NCI-H2081 (cell line): ENCODE measurements at places on chromosomes 16 and 17.

- no peak for DNase-seq
Observed at GRCh38 chr16:85568519-85568918, 44.6 kb upstream of the GSE1 start.

- DNase-seq: no peak
Observed at GRCh38 chr16:68378436-68379415, 67.9 kb downstream of the PRMT7 start.

DNA sequence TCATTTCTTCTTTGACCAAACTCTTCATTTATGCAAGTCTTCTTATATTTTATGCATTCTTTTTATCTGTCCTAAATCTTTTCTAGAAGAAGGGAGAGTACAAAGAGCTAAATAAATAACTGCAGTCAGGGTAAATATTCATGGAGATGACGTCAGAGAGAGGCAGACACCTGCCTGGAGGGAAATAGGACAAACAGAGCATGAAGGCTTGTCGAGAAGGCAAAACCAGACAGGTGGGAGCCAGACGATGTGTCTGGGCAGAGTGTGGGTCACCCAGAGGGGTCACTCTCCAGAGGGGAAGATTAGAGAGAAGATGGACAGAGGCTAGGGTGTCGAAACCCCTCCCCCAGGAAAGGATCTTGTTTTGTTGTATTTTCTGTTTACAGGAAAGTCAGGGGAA is 78.3 kb upstream of the RPL38 start:
- DNase-seq: no peak

DNA sequence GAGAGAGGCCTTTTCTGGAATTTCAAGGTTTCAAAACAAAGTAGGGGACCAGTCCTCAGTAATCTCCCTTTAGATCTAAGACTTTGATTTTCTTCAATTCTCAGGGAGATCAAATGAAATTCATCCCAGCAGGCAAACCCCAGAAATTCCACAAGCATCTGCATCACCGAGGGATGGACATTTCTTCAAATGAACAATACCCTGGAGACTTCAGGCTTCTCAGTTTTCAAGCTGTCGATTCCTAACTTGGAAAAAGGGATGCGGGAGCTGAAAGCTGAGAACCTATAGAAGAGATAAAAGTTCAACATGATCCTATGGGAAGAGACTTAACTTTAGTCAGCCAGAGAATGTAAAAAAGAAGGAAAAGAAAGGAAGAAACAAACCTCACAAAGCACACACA is 296.9 kb upstream of the CDH5 start:
- no peak for DNase-seq

GRCh38 chr16:75792771-75793492 is 66.6 kb upstream of the CPHXL start:
- no peak for DNase-seq

DNA sequence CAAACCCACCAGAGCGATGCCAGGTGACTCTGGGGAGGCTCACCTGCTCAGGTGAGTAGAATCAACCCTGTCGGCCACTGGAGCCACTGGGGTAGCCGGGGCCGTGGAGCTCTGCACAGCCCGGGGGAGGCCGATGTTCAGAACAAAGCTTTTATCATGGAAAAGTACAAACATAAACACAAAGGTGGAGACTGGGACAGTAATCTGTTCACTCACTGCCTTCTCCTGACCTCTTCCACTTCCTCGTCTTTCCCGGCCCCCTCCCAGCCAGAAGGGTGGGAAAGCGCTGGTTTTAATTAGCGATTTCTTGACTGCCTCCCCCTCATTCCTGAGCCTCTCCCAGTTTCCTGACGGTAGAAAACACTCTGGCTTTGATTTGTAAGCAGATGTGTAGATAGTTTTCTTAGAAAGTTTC is 9.8 kb upstream of the TEX19 start:
- DNase-seq: no peak

- DNase-seq: no peak
Observed at GRCh38 chr17:31825961-31826691, 32.9 kb downstream of the COPRS start.

GRCh38 chr16:19690196-19690595 is 27.8 kb downstream of the KNOP1 start:
- no peak for DNase-seq

DNA sequence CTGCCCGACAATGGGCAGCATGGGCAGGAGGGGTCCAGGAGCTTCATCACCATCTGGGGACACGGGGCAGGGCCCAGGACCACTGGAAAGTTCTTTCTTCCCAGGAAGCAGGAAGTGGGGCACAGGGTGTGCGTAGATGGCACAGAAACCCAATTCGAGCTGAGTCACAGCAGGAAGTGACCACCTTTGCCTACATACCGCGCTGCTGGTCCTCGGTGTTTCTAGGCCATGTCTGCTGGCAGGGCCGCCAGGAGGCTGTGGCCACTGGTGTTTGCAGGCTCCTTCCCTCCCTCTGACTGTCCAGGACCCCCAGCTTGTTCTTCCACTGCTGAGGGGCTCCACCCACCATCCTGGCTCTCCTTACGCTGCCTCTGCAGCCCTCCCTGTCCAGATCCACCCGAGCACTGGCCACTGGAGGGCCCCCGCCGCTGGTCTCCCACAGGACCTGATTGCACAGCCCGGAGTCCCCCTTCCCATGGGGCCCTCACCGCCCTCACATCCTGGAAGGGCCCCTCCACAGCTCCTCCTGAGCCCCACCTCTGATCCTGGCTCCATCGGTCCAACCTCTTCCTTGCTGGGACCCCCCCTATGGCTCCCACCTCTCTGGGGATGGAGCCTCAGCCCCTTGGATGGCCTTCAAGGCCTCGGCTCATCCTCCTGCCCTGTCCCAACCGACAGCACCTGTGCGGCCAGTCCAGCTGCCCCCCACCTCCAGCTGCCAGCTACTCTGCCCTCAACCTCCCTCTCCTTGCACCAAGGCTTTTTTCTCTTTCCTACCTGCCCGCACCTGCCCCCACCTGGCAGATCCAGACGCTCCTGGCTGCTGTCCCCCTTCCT is 14.5 kb upstream of the RASD1 start:
- no peak for DNase-seq

GRCh38 chr16:72848028-72848400 is 199.9 kb downstream of the ZFHX3 start:
- peak; percentile 21 for DNase-seq

GRCh38 chr17:42849451-42850181 is 1.4 kb upstream of the AOC3 start:
- DNase-seq: no peak

DNA sequence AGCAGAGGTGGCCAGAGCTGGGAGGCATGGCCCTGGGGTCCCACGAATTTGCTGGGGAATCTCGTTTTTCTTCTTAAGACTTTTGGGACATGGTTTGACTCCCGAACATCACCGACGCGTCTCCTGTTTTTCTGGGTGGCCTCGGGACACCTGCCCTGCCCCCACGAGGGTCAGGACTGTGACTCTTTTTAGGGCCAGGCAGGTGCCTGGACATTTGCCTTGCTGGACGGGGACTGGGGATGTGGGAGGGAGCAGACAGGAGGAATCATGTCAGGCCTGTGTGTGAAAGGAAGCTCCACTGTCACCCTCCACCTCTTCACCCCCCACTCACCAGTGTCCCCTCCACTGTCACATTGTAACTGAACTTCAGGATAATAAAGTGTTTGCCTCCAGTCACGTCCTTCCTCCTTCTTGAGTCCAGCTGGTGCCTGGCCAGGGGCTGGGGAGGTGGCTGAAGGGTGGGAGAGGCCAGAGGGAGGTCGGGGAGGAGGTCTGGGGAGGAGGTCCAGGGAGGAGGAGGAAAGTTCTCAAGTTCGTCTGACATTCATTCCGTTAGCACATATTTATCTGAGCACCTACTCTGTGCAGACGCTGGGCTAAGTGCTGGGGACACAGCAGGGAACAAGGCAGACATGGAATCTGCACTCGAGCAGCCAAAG is 2.3 kb downstream of the CSF3 start:
- no peak for DNase-seq

- DNase-seq: no peak
Observed at GRCh38 chr17:29734640-29735039, 111.9 kb upstream of the CORO6 start.

DNA sequence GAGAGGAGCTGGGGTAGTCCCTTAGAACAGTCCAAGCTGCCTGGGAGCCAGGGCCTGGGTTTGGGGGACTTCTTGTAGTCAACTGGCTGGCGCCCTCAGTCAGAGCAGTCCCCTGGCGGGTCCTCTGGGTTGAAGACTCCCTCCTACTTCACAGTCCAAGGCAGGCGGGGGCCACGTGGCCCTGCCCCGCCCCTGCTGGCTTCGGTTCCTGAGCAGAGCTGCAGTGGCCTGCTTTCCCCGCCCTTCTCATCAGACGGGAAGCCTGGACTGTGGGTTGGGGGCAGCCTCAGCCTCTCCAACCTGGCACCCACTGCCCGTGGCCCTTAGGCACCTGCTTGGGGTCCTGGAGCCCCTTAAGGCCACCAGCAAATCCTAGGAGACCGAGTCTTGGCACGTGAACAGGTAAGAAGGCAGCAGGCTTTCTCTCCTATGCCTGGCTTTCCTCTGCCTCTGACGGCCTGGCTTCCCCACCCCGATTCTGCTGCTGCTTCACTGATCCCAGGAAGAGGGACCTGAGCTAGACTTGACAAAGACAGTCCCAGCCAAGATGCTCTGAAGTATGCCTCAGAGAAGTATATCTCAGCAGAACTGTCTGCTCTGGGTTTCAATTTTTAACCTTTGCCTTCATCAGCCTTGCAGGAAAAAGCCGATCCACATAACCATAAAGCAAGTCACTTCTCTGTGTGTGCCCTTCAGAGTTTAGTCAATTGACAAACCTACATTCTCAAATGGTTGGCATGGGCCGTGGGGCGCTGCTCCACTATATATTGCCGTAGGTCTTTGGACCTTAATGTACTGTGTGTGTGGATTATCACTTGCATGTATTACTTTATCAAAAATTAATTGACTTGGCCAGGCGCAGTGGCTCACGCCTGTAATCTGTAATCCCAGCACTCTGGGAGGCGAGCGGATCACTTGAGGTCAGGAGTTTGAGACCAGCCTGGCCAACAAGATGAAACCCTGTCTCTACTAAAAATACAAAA is 56.3 kb downstream of the SF3B3 start:
- no peak for DNase-seq
